ENCODE measurements at places on chromosomes 1 and 21.

- peak; percentile 94 for DNase-seq
Measured at GRCh38 chr1:77759071-77760028, at the start of gene USP33. Gene USP33 (minus strand): TSS chr1:77759852. CDS start chr1:77741697, 18,155 bp downstream.

GRCh38 chr1:214417545-214418210 is 133.7 kb downstream of the PTPN14 start:
- no peak for DNase-seq

DNA sequence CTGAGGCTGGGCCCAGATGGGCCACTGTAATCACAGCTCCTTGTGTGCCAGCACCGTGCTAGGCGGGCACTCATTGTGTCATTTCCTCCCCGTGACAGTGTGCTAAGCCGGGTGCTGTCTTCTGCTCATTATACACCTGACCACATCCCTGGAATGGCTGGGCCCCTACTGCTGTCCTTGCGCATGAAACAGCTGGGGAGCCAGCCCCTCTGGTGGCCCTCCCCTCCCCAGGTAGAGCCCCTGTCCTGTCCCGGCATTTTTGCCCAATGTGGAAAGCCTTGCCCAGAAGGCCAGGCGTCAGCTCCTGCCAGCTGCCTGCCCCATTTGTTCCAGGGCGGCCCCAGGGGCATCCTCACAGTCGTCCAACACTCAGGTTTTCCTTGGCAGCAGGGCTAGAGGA is 107.4 kb upstream of the CASZ1 start:
- no peak for DNase-seq

DNA sequence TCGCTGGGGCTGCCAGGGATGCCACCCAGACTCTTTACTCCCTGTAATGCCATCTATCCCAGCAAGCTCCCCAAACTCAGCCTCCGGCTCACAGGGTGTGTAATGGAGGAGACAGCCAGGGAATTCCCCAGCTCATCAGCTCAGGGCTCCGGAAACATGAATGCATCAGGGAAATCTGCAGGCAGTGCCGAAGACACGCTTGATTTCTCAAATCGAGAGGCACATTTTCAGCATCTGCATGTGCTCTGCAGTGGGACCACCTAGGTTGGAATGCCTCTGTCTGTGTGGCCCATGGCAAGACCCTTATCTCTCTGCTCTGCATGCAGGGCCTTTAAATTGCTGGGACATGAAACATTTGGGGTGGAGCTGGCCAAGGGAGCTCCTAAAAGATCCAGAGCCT is 170.1 kb downstream of the TRABD2B start:
- DNase-seq, result peak; percentile 52

DNA sequence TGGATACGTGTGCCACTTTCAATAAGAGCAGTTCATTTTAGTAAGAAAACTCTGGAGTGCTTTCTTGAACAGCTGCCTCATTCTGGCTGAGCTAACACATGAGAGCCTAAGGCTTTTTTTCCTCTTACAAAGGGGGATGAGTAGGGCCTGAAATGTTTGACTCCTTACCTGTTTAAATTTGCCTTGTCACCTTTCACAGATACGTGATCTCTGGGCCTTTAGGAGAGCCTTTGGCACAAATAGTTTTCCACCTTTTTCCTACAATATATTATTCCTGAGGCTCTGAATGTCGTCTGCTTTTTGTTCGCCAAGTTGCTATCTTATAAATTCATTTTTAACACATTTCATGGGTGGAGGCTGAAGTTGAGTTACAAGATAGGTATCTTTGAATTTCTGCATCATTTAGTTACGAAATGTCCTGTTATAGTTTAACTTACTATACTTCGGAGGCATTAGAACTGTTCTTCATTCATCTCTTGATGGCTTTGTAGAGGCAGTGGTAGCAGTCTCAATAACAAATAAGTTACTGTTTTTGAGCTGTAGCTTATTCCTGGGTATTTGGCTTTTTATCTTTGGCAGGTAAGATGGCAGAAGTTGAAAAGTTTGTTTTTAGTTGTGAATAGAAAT is 17.2 kb downstream of the UBAP2L start:
- DNase-seq, result no peak

DNA sequence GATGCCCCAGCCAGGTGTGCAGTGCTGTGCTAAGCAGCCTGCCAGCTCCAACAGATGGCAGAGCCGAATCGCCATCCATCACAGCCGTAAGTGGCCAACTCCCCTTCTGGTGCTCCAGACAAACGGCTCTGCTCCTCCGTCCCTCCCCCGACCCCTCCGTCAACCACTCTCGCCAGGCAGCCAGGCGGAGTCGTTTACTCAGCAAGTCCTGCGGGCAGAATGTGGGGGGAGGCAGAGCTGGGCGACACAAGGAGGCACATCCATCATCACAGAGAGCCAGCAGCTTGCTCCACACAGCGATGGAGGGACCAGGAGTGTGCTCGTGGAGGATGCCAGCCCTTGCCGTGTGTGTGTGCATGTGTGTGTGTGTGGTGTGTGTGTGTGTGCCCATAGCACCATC is 206.6 kb upstream of the GRIK3 start:
- peak; percentile 72 for DNase-seq

DNA sequence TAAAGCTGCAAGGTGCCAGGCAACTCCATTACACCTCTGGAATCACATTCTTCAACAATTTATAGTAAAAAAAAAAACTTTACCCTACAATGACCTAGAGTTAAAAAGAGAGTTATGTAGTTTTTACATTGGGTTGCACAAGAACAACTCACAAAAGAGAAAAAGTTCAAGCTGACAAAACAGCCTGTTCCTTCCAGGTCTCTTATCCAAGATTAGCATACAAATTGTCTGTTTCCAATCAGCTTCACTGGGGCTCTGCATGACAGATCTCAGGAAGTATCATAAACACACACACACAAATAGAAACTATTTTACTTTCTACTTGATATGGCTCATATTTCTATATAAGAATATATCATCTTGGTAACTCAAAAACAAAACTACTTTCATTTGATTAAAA is 154.6 kb downstream of the PCNX2 start:
- no peak for DNase-seq

GRCh38 chr1:11984121-11984520 is 3.9 kb downstream of the MFN2 start:
- DNase-seq, result no peak

- DNase-seq, result peak; percentile 20
Measured at GRCh38 chr1:183244466-183244865, 58.4 kb downstream of the LAMC2 start.

GRCh38 chr21:31107871-31108270 is 69.6 kb upstream of the KRTAP19-8 start:
- DNase-seq, result no peak

Data from brain (organoid and tissue), 16 donors.